ENCODE measurements at places on chromosomes 5 and 9.

- DNase-seq, result no peak
These were observed 2.2 kb upstream of the TMEM210 start for GRCh38 chr9:137173796-137174664.

- no peak for DNase-seq
These were observed 49.0 kb downstream of the SPTLC1 start for GRCh38 chr9:92066168-92066567.

DNA sequence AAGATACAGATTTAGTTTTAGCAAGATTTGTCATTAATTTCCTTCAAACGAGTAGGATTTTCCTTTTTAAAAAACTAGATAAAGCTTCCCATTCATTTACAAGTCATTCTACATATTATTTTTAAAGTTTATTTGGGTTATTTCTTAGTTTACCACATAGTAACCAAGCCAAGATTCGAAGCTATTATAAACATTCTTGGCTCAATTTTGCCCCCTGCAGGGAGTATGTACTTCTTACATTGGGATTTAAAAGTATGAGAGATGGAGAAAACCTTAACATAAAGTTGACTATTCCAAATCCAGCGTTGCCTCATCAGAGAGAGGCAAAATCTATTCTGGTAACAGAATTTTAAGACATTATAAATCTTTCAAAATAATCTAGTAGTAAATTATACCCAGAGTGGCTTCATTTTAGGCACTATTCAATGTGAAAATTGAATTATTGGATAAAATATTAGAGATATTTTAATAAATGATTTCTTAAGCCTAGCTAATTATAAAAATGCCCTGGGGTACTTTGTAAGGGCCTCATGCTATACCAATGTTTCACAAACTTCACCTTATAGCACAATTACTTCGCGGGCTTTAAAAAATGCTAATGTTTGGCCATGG is 39.1 kb downstream of the FBN2 start:
- no peak for DNase-seq

DNA sequence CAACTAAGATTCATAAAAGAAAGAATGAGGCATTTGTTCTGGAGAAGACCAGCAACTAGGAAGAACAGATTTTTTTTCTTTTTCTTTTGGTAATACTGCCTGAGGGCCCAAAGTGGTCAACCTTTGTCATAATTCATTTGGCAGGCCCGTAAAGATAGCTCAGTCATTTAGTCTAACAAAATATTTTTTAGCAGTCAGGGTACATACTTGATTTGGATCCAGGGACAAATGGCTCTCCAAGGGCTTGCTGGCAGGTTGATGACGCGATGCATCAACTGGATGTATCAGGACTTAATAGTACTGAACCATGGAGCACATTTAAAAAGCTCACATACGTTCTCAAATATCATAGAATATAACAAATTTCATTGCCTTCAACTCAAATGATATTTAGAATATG is 203.4 kb upstream of the ZNF608 start:
- no peak for DNase-seq

DNA sequence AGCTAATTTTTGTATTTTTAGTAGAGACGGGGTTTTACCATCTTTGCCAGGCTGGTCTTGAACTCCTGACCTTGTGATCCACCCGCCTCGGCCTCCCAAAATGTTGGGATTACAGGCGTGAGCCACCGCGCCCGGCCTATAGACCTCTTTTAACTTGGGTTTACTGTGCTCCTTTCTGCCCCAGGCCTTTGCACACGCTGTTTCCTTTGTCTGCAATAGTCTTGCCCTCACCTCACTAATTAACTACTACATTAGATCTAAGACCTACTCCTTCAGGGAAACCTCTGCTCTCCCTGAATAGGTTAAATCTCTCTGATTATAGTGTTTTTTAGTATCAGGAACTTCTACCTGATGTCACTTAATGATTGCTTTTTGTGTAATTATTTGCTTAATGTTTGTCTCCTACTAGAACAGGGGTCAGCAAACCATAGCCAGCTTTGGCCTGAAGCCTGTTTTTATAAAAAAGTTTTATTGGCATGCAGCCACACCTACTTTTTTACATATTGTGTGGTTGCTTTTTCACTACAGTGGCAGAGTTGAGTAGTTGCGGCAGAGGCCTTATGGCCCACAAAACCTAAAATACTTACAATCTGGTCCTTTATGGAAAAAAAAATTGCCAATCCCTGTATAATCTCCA is 31.2 kb upstream of the TLE1 start:
- no peak for DNase-seq

- DNase-seq, result no peak
These were observed 45.9 kb downstream of the PDCD1LG2 start for GRCh38 chr9:5556101-5556705.

DNA sequence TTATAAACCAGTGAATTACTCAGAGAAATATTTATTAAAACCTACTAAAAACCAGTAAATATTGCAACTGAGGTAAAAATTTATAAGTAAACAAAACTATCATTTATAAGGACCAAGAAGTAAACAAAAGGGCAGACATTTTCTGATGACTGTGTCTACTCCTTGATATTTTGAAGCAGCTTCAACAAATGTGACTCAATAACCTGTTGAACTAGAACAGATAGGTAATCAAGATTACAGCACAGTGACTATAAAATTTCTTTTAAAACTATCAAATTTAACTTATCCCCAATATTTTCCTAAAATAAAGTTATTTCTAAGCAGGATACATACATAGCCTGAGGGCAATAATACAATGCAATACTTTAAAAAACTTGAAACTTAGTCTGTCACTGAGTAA is 12.8 kb downstream of the ANKRA2 start:
- DNase-seq, result no peak

GRCh38 chr5:31415960-31416359 is 115.9 kb downstream of the DROSHA start:
- DNase-seq, result no peak

- no peak for DNase-seq
These were observed 140.6 kb upstream of the ZNF366 start for GRCh38 chr5:72647806-72648205.

GRCh38 chr9:7932767-7933166 is 133.2 kb upstream of the DMAC1 start:
- DNase-seq, result no peak

DNA sequence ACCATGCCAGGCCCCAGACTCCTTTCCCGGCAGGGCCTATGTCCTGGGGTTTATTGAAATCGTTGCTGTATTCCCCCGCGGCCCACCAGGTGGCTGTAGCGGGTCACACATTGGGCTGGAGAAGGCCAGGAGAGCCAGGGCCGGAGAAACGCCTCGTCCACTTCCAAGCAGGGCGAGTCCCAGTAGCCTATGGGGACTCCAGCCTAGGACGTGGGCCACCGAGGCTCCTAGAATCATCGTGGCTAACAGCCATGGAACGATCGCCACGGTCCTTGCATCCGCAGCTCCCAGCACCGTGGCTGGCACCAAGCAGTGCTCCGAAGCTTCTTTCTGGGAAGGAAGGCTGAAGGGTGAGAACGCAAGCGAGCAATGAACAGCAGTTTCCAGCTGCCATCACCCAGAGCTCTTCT is 87.7 kb downstream of the ENTREP1 start:
- DNase-seq, result peak; percentile 75

DNA sequence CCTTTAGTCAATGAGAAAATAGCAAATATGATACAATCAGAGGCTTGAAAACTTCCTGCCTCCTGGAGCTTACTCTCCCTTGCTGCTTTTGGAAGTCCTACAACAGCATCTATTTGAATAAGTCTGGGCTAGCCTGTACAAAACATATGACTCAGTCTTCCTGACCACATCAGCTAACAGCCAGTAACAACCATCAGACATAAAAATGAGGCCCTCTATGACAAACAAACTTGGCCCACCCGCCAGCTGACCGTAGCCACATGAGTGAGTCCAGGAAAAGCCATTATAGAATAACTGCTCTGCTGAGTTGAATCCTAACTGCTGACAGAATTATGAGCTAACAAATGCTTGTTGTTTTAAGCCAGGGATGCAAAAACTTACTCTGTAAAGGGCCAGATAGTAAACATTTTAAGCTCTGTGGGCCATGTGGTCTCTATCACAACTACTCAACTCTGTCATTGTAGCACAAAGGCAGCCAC is 347.6 kb downstream of the PTPRD start:
- DNase-seq, result no peak

- no peak for DNase-seq
These were observed 44.6 kb upstream of the SHOC1 start for GRCh38 chr9:111839387-111839786.

DNA sequence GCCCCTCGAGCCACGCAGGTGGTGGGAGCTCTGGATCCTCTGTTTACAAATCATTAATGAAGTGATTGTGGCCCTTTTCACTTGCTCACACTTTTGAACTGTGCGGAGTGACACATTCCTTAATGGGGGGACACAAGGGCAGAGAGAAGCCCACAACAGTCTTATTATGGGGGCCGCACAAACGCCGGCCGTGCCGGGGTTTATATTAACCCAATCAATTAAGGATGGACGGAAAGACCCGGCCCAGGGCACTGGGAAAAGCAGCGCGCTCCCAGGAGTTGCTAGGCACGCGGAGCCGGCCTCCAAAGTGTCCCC is 634.8 kb downstream of the IRX1 start:
- DNase-seq, result peak; percentile 43

GRCh38 chr5:57745700-57746651 is 263.4 kb upstream of the ACTBL2 start:
- no peak for DNase-seq

- DNase-seq, result no peak
These were observed 291.4 kb upstream of the KLF4 start for GRCh38 chr9:107780960-107781359.

DNA sequence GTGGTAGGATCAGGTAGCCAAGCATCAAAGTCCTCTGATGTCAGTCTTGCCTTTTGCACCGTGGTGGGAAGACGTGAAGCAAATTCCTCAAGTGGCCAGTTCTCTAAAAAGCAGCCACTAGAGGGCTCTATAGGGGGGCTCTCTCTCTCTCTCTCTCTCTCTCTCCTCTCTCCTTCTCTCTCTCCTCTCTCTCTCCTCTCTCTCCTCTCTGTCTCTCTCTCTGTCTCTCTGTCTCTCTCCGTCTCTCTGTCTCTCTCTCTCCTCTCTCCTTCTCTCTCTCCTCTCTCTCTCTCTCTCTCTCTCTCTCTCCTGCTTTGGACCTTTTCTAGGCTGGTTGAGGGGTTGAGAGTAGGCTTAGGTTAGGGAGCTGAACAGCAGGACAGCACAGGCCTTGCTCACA is 13.9 kb upstream of the OSMR start:
- DNase-seq, result no peak

DNA sequence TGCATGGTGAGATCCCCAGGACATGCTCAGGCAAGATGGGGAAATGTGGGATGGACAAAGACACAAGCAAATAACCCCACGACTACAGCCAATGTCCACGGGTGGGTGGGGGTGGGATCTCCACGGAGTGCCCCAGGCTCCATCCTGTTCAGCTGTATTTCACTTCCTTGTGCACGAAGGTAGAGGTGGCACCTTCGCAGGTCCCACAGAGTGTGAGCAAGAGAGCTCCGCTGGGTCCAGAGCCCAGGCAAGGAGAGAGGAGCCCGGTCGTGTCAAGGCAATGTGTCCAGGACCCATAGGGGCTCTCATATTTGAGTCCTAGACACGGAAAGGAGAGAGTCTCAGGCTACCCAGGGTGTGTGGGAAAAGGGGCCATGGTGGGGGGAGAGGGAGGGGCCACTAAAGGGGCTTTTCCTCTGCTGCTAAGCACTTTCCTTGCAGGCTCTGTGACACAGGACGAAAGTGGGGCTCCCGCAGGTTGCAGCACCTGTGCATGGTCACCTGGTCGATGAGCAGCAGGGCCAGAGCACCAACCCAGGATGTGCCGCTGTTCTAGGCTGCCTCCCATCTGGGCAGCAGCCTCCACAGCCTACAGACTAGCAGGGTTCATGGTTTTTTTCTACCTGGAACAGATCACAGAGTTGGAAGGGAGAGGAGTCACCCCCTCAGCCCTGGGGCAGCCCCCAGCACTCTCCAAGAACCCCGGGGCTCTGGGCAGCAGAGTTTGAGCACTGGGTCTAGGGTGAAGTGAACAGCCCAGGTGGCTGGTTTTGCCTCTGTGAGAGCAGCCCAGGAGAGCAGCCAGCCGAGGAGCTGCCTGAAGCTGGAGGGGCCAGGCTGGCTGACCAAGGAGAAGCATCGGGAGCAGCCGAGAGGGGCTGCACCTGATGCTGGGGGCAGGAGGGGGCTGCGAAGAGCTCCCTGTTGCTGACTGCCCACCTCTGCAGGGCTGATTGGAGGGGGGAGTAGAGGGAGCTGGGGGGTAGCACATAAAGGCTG is 100.7 kb upstream of the MVB12B start:
- no peak for DNase-seq

DNA sequence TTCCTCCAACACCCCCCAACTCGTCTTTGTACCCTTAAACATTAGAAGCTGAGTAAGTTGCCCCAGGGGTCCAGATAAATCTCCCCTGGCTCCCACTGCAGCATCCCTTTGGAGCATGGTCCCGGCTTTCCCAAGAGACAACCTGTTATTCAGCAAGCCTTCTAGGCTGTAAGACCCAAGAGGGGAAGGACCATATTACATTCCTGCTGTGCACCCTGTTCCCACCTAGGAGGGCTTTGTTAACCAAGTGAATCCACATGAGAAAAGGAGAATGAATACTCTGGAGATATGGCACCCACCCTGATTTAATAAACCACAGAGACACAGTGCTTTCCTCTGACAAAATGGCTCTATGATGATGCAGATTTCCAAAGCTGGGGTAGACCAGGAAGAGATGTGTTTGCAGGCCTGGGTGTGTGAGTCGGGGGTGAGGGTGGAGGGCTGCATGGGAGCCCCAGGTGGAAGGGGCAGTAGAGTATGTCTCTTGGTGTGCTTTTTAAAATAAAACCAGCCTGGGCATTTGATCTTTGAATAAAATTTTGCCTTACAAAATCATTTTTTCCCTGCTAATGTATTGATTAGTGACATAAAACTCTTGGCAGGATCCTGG is 325.2 kb downstream of the DRD1 start:
- DNase-seq, result no peak

DNA sequence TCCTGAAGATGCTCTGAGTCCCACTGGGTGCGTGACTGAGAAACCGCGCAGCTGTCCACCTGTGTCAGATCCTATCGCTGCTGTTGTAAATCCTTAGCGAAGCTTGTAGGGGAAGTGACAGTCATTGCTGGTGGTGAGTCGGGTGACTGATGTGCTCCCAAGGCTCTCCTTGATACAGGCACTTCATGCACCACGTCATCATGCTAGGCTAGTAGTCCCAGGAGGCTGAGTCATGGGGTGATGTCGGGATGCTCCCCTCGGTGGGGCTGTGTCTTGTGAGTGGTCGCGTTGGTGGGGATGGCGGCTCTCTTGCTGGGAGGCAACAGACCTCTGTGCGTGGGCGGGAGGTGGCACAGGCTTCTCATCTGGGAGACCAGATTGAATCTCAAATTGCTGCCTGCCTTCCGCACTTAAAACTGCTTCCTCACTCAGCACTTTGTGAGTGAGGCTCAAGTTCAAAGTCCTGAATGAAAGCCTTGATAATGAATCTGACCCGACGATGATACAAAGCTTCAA is 84.7 kb downstream of the CSNK1A1 start:
- DNase-seq, result peak; percentile 30

GRCh38 chr5:174401793-174402192 is 322.6 kb upstream of the MSX2 start:
- no peak for DNase-seq

Data from head of caudate nucleus (tissue), 42 donors.